Neural crest cell (in vitro differentiated cells): ENCODE measurements at places on chromosomes 3 and 15.

- DNase-seq, result no peak
These were observed 31.2 kb upstream of the PHLDB2 start for GRCh38 chr3:111827871-111828270.

- DNase-seq, result no peak
These were observed 32.5 kb downstream of the GMNC start for GRCh38 chr3:190830031-190830430.

GRCh38 chr3:62103531-62103930, 269.8 kb downstream of the FEZF2 start:
- DNase-seq, result no peak

DNA sequence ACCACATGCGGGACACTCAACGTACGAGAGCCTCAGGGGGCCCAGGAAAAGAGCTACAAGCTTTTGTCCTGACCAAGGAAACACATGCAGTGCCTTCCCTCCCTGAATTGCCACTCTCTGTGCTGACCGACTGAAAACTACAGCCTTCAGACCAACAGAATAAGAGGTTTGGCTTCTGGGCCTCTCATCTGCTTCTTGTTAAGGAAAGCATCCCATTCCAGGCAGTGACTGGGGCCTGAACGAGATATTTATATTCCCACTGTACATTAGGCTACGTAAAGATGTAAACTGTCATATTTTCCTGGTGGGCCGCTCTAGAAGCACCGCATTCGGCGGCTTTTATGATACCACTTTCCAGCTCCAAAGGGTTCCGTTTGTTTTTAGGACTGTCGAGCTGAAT, 208.9 kb upstream of the TPM1 start:
- DNase-seq, result no peak

GRCh38 chr15:54149115-54149531, 170.9 kb downstream of the UNC13C start:
- no peak for DNase-seq

DNA sequence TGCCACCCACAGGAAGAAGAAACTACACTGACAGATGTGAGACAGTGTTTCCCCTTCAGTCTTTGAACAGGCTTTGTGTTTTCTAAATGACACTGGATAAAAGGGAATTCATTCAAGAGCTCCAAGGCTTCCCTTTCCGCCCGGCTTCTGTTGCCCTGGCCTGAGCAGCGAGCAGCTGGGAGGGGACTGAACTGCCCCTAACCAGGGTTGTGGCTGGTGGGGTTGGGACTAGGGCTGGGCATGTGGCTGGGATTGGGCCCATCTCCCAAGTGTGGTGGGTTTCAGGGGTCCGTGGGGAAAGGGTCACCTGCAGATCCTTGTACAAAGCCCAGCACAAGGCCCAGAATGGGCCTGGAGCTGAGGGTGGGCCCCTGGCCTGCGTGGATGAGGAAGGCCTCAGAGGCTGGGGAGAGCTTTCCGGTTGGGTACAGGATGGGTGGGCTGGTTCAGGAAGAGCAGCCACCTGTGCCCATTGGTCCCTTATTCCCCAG, 10.4 kb downstream of the VILL start:
- no peak for DNase-seq

DNA sequence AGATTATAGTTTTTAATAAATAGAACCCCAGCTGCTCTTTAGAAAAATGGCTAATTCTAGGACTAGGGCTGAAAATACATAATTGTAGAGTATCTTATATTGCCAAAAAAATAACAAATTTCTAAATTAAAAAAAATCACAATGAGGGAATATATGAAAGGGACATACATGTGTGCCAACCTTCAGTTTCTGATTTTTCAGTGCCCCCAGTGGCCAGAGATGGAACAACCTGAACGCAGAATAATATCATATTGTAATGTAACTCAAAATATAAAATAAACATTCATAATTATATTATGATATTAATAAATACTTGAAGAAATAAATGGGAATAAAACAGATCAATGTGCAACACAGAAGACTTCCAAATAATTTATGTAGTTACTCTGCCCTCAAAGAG, 460.5 kb downstream of the ZNF385D start:
- no peak for DNase-seq

- DNase-seq, result no peak
These were observed 98.5 kb downstream of the LARS2 start for GRCh38 chr3:45486926-45487325.

DNA sequence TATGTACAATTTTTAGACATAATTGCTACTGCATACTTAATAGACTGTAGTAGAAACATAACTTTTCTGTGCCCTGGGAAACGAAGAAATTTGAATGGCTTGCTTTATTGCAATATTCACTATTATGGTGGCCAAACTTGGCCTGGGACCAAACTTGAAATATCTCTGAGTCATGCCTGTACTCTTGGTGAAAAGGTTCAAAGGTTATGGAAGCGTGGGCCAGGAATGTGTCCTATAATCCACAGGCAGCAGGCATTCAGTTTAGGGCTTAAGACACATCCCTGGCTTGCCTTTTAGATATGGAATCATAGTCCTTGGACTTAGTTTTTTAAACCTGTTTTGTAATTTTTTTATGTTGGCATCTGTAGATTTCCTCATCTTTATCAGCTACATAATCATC, 124.3 kb downstream of the LRIG1 start:
- no peak for DNase-seq

DNA sequence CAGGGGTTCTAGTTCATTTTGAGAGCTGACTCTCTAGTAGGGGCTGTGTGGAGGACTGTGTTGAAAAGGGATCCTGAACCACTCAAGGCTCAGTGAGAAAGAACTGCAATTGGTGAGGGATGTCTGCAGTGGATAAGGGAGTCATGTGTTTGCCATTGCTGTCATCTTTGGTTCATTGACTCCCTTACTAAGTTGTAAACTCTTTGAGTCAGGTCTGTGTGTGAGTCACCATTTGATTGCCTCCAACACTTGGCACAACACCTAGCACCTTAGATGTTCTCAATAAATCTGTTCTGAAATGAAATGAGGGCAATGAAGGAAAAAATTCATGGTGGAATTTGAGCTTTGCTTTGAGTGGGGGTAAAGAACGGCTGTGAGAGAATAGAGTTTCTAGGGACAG, 51.7 kb downstream of the PLS1 start:
- no peak for DNase-seq

DNA sequence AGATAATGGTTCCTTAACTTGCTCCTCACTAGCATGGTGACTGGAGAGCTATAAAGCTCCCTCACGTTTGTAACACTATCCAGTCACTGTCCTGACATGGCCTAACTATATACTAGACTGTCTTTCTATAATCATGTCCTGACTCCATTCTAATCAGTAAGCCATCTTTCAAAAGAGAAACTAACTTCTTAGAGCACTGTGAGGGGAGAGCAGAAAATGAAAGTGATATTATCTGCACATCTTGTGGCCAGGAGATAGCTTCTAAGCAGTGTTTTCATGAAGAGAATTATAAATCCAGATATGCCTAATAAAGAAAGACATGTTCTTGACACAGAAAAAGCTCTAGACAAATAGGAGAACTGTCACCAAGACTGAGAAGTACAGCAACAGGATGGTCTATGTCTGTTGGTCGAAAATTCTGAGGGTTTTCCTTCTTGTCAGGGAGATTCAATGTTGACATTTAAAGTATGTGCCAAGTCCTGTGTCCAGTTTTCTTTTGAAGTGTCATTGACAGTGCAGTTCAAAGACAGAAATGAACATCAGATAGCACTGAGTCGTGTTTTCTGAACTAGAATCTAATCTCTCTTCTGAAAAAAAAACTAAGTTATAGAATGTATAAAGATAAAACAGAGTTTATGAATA, 230.6 kb upstream of the PEX5L start:
- DNase-seq, result no peak

DNA sequence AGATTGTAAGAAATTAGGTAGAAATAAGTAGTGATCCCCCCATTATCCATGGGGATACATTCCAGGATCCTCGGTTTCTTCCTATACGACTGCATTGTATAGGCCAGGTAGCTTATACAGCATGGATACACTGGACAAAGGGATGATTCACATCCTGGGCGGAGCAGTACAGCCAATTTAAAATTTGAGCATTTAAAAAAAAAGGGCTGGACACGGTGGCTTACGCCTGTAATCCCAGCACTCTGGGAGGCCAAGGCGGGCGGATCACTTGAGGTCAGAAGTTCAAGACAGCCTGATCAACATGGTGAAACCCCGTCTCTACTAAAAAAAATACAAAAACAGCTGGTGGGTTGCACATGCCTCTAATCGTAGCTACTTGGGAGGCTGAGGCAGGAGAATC, 976 bp upstream of the ARGFX start:
- DNase-seq, result no peak

DNA sequence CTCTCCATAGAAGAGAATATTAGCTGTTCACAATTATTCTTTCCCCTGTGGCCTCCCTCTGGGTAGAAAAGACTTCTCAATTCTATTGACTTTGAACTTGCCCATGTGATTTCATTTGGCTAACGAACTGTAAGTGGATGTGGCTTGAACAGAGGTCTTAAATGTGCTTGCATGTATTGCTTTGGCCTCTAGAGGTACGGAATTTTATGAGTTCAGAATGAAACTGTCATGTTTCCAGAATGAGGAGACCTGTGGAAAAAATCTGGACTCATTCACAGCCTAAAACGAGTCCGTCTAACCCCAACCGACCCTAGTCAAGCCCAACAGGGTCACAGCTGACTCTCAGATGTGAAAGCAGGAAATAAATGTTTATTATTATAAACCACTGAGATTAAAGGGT, 596.7 kb upstream of the UBE2E2 start:
- DNase-seq, result no peak

DNA sequence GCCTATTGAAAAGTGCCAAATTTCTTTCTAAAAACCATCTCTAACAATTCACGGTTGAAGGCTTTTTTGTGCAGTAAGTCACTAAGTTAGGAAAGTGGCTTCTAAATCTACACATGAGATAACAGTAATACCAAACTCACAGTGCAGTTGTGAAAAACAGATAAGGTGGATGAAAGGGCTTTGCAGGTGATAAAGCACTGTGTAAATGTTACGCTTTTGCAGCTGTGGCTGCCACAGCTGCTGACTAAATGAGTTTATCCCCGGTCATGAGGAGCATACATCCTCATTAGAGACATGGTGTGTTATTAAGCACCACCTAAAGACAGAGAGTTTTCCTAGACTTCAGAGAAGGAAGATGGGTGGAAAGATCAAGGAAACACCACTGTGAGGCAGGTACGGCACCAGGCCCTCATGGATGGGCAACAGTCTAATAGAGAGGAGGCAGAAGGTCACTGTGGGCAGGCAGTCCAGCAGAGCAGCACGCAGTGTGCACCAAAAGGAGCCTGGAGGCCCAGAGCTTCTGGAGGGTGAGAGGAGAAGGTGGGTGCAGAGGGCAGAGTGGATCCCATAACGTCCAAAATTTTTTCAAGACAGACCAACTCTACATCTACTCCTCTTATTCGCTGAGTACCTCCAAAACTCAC, 68.5 kb downstream of the FMN1 start:
- DNase-seq, result no peak

GRCh38 chr3:54939557-54940300, 11.9 kb upstream of the LRTM1 start:
- no peak for DNase-seq

- no peak for DNase-seq
These were observed 31.8 kb downstream of the PLD1 start for GRCh38 chr3:171778493-171778892.

DNA sequence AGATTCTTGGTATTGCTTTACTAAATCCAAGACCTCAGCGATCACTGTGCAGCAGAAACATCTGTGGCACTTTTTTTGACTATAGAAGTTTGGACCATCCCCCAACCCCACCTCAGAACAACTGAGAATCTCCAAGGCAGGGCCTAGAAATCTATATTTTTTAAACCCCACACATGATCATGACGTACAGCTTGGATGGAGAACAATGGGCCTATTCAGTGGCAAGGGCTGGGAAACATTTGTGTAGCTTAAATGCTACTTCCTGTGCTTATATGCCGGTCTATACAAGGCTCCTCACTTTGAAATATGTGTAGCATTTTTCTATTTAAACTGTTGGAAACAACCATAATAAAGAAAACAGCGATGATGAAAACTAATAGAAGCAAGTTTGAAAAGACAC, 55.1 kb upstream of the SPRED1 start:
- no peak for DNase-seq

- no peak for DNase-seq
These were observed 93.9 kb downstream of the PCCB start for GRCh38 chr3:136343873-136344555.
